ENCODE measurements at places on chromosomes 12 and 14. TPM values are rescaled to one million over a fixed set of nuclear protein-coding genes. Genes with fewer than 3 reads are reported as not detected.

Gene SLC41A2
- polyA plus RNA-seq: 6.6 TPM

Gene EPYC
- not detected for polyA plus RNA-seq

Gene TMEM253
- 1.3 TPM for polyA plus RNA-seq

Gene TAS2R30
- polyA plus RNA-seq: 0.52 TPM

DNA sequence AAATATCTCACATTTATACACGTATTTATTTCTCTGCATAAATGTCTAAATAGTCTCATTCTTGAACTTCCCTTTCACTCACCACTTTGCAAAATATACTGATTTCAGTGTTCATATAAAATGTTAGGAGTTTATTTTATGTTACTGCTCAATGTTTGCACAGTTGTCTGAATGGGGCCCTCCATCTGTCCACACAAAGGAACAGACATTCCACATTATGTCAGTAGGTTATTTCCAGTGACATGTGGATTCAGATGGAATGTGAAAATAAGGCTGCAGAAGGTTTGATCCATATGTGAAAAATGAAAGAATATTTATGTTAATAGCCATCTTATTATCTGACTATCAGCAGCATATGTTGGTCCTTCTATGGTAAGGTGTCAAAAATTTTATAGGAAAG, 994.4 kb upstream of the SEL1L start:
- DNase-seq: no peak
